WTC11 (cell line): ENCODE measurements at places on chromosomes 11 and 22.
A peak's percentile ranks its signal among the peaks of the same experiment; 100 is the strongest.

- peak; percentile 67 for DNase-seq
These were observed 679 bp upstream of the SSH3 start for GRCh38 chr11:67302571-67303131.

- DNase-seq, result peak; percentile 61
These were observed 80.0 kb upstream of the PPARA start for GRCh38 chr22:46070215-46070802.

- no peak for DNase-seq
These were observed 9.0 kb downstream of the SPCS2 start for GRCh38 chr11:74957937-74958629.

GRCh38 chr11:121321614-121322243, 29.2 kb downstream of the SC5D start:
- DNase-seq, result peak; percentile 46

DNA sequence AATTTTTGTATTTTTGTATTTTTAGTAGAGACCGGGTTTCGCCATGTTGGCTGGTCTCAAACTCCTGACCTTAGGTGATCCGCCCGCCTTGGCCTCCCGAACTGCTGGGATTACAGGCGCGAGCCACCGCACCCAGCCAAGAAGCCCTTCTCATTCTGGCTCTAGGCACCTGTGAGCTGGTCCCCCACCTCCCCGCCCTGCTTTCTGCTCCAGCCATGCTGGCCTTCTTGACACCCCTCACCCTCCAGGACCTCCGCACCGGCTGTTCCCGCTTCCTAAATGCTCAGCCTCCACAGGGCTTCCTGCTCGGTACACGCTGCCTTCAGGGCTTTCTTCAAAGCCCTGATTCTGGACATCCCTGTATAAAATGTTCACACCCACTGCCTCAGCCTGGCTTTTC, 5.5 kb upstream of the FXYD2 start:
- no peak for DNase-seq

GRCh38 chr22:45516923-45517675, 14.4 kb downstream of the FBLN1 start:
- no peak for DNase-seq

GRCh38 chr11:123040111-123040432, 21.9 kb downstream of the HSPA8 start:
- DNase-seq, result no peak

- DNase-seq, result no peak
These were observed 72.2 kb downstream of the LINC01488 start for GRCh38 chr11:69553416-69554357.

GRCh38 chr22:24518228-24518627, 23.1 kb downstream of the UPB1 start:
- DNase-seq, result no peak
